ENCODE measurements at places on chromosomes 6 and 20. TPM values are rescaled to one million over a fixed set of nuclear protein-coding genes. Genes with fewer than 3 reads are reported as not detected.

BLOC1S5 gene
- 12.2 TPM for total RNA-seq

KLHDC3 gene
- 146 TPM for total RNA-seq

ADGRF1 gene
- total RNA-seq = not detected

LRRC73 gene
- total RNA-seq = 0.26 TPM

SIM1 gene
- not detected for total RNA-seq

B3GALT4 gene
- total RNA-seq = 3.4 TPM

SLC18B1 gene
- 19.8 TPM for total RNA-seq

DEK gene
- total RNA-seq = 217 TPM
